Activated CD4-positive, alpha-beta memory T cell treated with anti-CD3 and anti-CD28 coated beads, Interleukin-2, amount 10 ng/mL, durations not matched to agents 7 days and 5 days (primary cell): ENCODE measurements at places on chromosomes 16 and 17.

GRCh38 chr17:14940108-14940937 is 324.8 kb downstream of the PMP22 start:
- DNase-seq: no peak

DNA sequence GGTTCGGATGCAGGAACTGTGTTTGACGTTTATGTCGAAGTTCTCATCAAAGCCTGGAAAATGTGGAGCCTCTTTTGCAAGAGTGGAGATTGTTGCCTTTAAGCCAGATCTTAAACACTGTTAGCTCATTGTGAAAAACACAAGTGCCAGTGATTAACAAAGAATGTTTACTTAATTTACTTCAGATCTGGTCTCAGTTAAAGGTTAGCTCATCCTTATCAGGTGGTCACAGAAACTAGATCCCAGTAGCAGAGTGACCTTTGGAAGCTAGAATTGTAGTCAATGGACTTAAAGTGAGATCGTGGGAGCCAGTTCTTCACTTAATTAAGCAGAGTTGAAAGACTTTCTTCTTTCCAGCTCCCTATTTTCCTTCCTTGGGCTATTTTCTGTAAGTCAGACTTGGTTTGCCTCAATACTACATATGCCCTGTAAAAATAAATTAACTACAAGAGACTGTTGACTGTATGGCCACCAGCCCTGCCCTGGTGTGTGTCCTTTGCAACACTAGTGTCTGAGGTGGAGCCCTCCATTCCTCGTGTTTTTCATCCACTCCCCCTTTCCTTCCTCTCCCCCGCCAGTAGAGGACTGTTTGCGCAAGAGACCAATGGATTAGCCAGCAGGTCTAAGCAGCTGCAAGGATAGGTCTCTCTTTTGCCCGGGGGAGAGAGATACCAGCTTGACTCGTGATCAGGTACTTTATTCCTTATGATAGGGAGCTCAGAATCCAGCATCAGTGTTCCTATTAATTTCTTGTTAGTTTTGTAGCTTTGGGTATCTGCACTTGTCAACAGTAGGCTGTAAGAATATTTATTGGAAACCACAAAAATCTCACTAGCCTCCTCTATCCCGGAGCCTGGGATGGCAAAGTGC is 20.2 kb downstream of the FBXO39 start:
- no peak for DNase-seq

DNA sequence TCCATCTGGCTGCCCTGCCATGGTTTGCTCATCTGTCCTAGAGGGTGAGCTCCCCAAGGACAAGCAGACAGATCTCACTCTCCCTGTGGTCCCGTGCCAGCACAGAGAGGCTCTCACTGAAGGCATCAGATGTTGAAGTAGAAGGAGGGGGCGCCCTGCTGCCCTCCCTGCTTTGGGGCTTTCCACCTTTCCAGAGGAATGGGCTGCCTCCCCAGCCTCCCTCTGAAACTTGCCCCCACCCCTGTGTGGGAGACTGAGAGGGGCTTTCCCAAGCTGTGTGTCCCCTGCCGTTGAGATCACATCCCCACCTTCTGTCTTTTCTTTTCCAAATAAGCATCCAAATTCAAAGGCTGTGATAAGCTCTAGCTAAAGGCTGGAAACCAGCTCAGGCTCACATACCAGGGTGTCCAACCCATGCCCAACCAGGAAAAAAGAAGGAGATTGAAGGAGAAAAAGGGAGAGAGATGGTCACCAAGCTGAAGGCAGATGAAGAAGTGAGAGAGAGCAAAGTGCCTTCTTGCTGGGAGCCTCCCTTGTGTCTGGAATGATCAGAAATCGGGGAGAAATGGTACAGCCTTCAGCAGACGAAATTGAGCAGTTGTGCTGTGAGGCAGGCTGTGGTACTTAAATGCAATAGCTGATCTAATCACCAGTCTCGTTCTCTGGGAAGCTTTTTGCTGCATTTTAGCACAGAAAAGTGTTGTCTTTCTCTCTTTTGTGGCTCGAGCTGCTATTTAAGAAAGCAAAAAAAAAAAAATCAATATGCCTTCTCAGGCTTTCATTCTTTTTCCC is 145.9 kb upstream of the LHX1 start:
- DNase-seq: no peak

- DNase-seq: no peak
These were observed 2.5 kb upstream of the IGF2BP1 start for GRCh38 chr17:48994549-48995303.

DNA sequence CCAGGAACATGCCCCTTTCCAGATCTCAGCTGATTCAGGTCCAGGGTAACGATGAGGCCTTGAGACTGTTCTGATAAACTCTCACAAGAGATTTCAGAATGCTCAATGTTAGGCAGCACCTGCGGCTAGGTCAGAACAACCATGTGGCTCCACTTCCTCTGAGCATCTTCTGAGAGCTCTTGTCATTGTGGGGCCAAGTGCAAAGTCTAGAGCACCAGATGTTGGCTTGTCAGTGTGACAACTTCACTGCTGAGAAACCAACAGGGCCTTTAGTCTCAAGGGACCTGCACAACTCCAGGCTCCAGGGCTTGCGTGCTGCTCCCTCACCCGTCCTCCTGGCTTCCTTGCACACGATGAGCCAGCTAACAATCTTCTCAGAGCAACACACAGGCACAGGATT is 29.0 kb downstream of the FCSK start:
- DNase-seq: no peak

DNA sequence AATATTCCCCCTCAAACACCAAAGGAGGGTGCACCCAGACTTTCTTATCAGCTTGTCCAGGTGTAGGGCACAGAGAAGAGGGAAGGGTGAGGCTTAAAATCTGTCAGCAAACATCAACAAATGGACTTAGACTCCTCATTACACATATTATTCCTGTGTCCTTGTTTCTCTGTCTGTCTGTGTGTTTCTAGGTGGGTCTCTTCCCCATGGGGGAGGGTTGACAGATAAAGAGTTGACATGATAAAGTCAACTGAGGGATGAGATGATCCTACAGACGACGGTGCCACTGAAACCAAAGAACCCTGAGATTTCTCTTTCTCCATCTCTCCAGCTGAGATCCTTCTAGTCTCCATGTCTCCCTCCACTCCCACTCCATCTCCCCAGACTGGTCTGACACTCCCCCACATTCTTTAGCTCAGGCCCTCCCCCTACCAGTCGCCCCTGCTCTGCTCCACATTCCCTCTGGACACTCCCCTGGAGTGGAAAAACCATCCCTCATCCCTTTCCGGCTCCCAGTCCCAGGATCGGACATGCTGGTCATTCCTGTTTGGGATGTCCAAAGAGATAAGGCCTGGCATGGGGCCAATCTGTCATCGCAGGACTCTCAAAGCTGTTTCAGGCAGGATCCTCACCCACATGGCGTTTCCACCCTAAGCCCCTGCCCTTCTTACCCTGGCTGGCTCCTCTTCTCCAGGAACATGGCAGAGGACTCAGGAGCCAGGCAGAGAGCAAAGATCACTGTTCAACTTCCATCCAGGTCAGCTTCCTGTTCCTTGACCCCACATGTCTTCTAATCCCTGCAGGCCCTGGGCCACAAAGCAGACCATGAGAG is 2.9 kb upstream of the ITGA3 start:
- no peak for DNase-seq
